ENCODE measurements at places on chromosomes 16 and 17.

- no peak for DNase-seq
These were observed 4.7 kb downstream of the SLC12A3 start for GRCh38 chr16:56869513-56870275.

DNA sequence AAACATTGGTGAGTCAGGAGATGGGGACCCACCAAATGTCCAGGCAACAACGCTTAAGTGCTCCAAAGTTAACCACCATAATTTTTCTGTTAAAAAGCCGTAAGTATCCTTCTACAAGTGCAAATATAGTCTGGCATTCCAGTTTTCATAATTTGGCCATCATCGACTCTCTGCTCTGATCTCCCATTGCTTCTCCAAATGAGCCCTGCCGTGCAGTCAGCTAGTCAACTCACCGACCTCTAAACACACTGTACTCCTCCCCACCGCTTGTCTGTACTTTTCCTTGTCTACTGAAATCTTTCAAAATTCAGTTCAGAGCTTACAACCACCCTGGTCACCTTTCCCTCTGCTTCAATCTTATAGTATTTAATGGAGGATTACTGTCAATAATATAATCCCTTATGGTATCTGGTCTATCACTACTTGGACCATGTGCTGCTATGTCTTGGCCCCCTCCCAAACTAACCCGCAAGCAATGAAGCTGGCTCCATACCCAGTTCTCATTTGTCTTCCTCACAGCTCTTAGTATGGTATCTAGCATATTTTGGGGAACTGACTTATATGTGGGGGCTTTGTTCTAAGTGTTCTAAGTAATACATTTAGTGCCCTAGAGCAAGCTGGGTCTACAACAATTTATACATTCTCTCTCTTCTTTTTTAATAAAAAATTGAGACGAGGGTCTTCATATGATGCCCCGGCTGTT, 52.7 kb upstream of the SLC25A19 start:
- no peak for DNase-seq

GRCh38 chr16:19757762-19758595, 39.9 kb downstream of the IQCK start:
- no peak for DNase-seq

- DNase-seq, result peak; percentile 7
These were observed 3.6 kb upstream of the ALOX12B start for GRCh38 chr17:8091033-8091687.

GRCh38 chr17:35546487-35546886, 9.0 kb upstream of the SLFN12L start:
- DNase-seq, result no peak

DNA sequence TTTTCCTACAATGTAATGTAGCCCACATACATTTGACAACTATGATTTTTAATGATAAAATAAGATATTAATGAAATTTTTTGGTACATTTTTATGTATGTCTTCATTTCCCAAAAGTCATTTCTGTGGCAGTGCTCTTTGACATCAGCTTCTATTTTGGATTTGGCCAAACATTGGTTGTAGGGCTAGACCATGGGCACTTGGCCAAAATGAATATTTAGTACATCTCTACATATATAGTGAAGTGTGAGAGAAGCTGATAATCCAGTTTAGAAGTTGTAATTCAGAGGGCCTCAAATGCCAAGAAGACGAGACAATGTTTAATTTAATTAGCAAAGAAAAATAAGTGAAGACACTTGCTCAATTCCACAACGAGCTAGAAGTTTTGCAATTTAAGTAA, 724.9 kb upstream of the SOX9 start:
- peak; percentile 30 for DNase-seq

GRCh38 chr16:72162105-72162692, 9.8 kb downstream of the PMFBP1 start:
- no peak for DNase-seq

DNA sequence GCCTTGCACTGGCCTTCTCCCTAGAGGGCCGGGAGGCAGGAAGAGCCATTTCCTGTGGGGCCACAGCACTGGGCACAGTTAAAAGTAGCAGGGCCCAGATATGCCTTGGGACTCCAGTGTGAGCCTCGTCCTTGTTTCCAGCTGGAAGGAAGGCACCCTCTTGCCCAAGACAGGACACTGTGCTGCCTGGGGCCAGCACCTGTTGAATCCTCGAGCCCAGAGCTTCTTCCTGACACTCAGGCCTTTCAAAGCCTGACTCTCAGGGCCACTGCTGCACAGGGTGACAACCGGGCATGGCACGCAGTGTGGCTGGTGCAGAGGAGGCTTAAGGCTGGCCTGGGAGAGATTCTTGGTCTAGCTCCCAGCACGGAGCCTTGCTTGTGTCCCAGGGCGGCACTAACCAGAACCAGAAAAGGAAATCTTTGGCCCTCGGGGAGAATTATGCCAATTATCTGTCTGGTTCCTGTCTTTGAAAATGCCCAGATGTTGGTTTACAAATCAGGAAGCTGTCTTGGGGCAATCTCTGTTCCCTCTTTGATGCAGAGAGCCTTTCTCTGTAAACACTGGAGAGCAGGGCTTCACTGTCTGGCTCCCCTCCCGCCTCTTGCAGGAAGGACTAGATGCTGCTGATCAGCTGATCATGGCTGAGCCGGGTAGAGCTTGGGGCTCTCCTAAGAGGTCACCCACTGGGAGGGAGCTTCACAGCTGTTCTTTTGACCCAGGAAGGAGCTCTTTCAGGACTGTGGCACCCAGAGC, 11.1 kb downstream of the LDHD start:
- DNase-seq, result no peak

GRCh38 chr16:67676516-67676915, 9.9 kb downstream of the C16orf86 start:
- no peak for DNase-seq

- DNase-seq, result peak; percentile 56
These were observed 96.4 kb upstream of the SHISA6 start for GRCh38 chr17:11144358-11145233.

GRCh38 chr17:55198690-55199370, 65.9 kb upstream of the HLF start:
- DNase-seq, result no peak

GRCh38 chr17:55487695-55488432, 23.4 kb downstream of the SMIM36 start:
- no peak for DNase-seq

- DNase-seq, result peak; percentile 41
These were observed 2.3 kb downstream of the RPUSD1 start for GRCh38 chr16:785563-786535.

GRCh38 chr17:8311131-8311790, 1.2 kb downstream of the ARHGEF15 start:
- DNase-seq, result no peak

DNA sequence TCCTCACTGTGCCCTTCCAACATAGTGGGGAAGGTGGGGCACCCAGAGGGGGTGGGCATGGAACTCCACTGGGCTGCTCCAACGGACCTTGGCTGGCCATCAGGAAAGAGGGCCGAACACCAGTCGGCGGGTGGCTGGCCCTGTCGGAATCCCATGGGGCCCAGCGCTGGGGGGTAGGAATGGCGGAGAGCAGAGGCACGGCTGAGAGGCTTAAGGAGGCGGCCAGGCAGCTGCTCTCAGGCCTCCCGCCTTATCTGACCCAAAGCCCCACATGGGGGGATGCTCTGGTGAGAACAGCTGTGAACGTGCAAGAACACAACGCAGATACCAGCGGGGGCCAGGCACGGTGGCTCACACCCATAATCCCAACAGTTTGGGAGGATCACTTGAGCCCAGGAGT, 4.4 kb upstream of the MYO1C start:
- no peak for DNase-seq

DNA sequence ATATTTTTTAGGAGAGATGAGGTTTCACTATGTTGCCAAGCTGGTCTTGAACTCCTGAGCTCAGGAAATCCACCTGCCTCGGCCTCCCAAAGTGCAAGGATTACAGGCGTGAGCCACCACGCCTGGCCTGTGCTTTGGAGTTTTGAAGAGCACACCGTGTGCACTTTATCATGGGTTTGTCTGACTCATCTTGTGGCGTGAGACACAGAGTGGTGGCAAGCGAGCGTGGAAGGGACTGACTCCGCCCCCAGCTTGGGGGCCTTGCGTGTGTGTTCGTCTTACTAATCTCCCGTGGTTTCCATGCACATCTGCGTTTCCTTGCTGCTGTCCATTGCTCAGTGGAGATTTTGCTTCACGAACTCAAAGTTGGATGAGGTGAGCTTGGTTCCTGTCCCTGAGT, 22.9 kb downstream of the CRAMP1 start:
- no peak for DNase-seq

- DNase-seq, result no peak
These were observed 238.0 kb downstream of the SNX29 start for GRCh38 chr16:12214509-12214908.

GRCh38 chr16:83200005-83200779, 573.4 kb downstream of the CDH13 start:
- peak; percentile 30 for DNase-seq

DNA sequence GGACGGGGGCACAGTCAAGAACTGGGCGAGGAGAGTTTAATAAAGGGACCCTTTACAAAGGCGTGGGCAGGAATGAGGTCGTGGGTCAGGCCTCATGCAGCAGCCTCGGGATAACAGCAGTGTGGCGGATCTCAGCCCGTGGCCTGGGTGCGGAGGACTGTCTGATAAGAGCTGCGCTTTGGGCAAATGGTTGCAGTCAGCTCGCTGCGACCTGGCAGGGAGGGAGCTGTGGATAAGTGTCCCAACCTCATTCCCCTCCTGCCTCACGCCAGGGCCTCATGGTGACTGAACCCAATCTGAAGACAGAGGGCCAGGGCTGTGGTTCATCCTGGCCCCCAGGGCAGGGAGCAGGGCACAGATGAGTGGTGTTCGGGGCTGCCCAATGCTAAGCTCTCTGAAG, 13.6 kb downstream of the SMTNL2 start:
- DNase-seq, result no peak

DNA sequence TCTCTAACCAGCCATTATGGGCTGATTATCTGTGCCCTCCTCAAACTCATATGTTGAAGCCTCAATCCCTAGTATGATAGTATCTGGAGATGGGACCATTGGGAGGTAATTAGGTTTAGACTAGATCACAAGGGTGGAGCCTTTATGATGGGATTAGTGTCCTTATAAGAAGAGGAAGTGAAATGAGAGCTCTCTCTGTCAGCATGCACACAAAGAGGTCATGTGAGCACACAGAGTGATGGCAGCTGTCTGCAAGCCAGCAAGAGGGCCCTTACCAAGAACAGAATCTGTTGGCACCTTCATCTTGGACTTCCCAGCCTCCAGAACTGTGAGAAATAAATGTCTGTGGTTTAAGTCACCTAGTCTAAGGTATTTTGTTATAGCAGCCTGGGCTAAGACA, 101.9 kb downstream of the PCTP start:
- DNase-seq, result no peak

DNA sequence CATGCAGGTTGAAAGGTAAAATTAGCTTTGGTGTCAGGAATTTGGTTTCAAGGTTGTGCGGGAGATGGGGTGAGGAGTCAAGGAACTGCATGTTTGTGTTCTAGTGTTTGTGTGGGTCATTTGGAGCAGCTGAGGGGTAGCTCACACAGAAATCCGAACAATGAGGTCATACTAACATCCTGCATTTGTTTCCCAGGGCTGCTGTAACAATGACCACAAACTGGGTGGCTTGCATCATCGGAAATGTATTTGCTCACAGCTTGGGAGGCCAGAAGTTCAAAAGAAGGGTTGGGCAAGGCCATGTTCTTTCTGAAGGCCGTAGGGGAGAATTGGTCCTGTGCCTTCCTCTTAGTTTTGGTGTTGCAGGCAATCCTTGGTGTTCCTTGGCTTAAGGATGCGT, 287.4 kb downstream of the HAPSTR1 start:
- DNase-seq, result no peak

- peak; percentile 76 for DNase-seq
These were observed 21.4 kb downstream of the TTLL6 start for GRCh38 chr17:48795444-48796162.

DNA sequence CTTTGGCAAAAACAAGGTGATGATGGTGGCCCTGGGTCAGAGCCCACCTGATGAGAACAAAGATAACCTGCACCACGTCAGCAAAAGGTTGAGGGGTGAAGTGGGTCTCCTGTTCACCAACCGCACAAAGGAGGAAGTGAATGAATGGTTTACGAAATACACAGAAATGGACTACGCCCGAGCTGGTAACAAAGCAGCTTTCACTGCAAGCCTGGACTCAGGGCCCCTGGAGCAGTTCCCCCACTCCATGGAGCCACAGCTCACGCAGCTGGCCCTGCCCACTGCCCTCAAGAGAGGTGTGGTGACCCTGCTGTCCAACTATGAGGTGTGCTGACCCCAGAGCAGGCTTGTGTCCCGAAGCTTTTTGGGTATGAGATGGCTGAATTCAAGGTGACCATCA, 29.7 kb upstream of the DLX4 start:
- no peak for DNase-seq

GRCh38 chr17:67672592-67673335, 45.0 kb upstream of the NOL11 start:
- DNase-seq, result no peak

DNA sequence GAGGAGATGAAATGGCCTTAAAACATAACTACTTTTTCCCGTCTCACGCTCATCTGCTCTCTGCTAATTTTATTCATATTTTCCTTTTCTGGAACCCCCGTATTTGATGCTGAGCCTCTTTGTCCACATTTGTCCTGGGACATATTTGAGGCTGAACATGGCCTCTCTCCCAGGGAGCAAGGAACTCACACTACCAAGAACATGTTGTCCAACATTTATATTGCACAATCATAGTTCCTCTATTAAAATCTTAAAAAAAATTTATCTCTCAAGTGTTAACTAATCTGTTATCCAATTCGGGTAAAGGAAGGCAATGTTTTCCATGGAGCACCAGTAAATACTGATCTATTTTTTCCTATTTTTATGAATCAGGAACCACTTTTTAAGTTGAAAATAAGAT, 60.2 kb downstream of the CMC2 start:
- DNase-seq, result no peak

DNA sequence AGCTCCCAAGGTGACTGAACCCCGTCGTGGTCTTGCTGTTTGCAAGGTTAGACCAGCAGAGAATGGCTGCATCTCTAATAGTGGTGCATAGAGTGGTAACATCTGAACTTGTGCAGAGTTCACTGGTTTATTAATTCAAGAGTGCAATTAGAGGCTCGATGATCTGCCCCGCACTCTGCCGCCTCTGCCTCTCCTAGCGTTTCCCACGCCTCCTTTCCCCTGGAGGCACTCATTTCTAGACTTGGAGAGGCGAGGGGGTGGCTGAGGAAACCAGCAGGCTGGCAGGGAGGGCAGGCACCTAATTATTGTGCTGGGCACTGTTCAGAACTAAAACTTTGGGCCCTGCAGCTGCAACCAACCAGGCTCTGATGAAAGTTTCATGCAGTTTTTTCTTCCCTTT, 363.5 kb upstream of the EEF2KMT start:
- no peak for DNase-seq
